ENCODE measurements at places on chromosomes 3 and 15.

GRCh38 chr3:130732501-130732900, 14.1 kb downstream of the PIK3R4 start:
- DNase-seq = no peak
- H3K36me3 ChIP-seq = peaks cover 3% of the 10 kb centered on the region
- no peak overlapping the region for H3K4me3 ChIP-seq
- no peak overlapping the region for H3K27ac ChIP-seq

DNA sequence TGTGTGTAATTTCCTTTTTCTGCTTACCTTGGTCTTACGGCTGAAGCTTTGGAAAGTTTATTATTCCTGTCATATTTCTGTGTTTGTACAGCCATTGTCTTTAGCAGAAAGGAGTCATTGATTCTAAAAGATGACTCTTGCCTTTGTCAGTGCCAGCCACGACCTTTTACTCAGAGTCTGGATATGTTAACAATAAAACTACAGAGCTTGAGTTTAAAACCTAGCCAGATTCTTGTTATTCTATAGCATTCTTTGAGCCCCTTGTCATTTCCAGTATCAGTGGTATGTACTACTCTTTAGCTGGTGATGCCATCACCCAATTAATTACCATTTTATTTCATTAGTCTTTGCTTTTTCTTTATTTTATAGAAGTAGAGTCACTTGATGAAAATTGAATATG, 142.4 kb downstream of the TCF12 start:
- no peaks in the 10 kb centered on the region for H3K36me3 ChIP-seq
- no peak for DNase-seq
- no peak overlapping the region for H3K27ac ChIP-seq
- H3K27me3 ChIP-seq = no peaks in the 10 kb centered on the region

GRCh38 chr3:59304296-59304695, 254.5 kb upstream of the CFAP20DC start:
- no peak for DNase-seq
- no peaks in the 10 kb centered on the region for H3K4me1 ChIP-seq
- H3K27ac ChIP-seq = no peak overlapping the region

DNA sequence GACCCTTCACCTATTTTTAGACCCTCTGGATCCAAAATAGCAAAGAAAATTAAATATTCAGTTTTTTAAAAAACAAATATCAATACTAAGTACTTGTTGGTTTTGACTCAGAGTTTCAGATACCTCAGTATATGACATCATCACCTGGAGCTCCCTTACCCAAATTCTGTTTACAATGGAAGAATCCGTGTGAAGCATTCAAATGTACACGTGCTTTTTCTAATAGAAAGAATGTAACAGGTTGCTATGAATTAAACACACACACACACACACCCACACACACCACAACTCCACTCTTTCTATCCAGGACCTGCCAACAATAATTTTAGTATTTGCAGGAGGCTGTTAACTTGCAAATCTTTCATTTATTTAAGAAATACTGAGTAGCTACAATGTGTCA, 221.8 kb downstream of the THRB start:
- H3K36me3 ChIP-seq = no peaks in the 10 kb centered on the region
- H3K4me3 ChIP-seq = no peak overlapping the region
- no peak overlapping the region for H3K27ac ChIP-seq
- H3K4me1 ChIP-seq = no peaks in the 10 kb centered on the region
- H3K27me3 ChIP-seq = no peaks in the 10 kb centered on the region

DNA sequence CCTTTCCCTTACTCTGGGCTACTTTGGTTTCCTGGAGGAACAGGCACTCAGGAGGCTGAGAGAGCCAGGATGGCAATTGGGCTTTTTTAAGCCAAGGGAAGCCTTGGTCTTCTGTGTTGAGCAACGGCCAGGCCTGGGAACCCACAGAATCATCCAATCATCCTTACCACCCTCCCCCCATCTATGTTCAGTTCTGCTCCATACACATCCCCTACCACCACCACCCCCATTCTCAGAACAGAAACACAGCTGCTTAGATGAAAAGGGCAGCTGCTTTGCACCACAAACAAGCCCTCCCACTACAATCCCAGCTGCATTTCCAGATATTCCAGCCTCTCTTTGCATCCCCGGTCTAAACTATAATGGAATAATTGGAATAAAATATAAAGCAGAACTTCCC, 21.0 kb downstream of the SEMA5B start:
- H3K4me1 ChIP-seq = peaks cover 20% of the 10 kb centered on the region
- no peak overlapping the region for H3K4me3 ChIP-seq
- H3K27ac ChIP-seq = no peak overlapping the region
- H3K36me3 ChIP-seq = no peaks in the 10 kb centered on the region

GRCh38 chr3:157491136-157491535, 12.1 kb downstream of the VEPH1 start:
- H3K27me3 ChIP-seq = no peaks in the 10 kb centered on the region
- H3K36me3 ChIP-seq = no peaks in the 10 kb centered on the region
- DNase-seq = no peak
- H3K4me3 ChIP-seq = no peak overlapping the region

DNA sequence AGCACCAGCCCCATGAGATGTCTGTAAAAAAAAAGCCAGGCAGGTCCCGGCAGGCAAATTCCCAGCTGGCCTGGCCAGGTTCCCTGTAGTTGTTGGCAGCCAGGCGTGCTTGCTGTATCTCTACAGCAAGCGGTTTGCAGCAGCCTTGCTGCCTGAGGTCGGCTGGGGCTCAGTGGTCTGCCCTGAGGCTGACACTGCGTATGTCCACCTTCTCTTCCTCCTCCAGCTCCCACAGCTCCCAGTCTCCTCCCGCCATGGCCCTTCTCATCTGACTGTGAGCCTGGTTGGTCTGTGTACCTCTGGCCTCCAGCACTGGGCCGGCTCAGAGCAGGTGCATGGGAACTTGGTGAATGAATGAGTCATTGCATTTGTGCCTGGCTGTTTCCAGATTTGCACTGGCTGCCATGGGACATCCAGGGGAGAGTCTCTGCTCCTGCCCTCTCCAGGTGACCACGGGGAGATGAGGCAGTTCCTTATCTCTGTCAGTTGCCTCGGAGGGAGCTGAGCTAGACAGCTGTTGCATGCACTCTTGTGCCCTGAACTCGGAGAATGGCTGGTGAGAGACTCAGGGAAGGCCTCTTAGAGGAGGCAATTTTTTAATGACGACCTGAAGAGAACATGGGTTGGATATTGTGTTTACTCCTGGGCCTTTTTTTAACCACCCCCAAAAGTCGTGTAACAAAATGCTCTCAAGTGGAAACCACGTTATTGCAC, 43.0 kb downstream of the SPSB4 start:
- H3K36me3 ChIP-seq = no peaks in the 10 kb centered on the region
- DNase-seq = no peak

DNA sequence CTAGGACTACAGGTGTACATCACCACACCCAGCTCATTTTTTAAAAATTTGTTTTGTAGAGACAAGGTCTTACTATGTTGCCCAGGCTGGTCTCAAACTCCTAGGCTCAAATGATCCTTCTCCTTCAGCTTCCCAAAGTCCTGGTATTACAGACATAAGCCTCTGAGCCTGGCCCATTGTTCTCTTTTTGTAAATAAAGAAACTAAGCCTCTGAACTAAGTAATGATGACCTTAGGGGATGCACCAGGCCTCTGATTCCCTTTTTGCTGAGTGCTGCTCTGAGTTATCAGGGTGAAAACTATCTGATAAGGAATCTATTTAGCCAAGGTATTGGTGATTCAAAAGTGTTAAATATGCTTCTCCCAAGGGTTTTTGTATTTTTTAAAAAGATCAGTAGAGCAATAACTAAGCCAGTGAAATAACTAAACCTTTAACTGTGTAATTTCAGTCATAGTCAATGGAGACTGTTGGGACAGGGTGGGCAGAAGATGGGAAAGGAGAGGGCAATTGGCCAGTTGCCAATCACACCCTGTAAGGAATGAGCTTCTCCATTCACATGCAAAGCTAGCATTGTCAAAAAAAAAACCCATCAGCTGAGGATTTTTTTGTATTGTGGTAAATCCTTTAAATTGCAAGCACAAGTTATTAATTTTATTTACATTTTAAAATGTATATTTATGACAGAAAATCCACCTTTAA, 194.8 kb upstream of the PFN2 start:
- no peak overlapping the region for H3K27ac ChIP-seq
- no peaks in the 10 kb centered on the region for H3K27me3 ChIP-seq
- DNase-seq = no peak
- no peaks in the 10 kb centered on the region for H3K4me1 ChIP-seq
- no peak overlapping the region for H3K4me3 ChIP-seq

DNA sequence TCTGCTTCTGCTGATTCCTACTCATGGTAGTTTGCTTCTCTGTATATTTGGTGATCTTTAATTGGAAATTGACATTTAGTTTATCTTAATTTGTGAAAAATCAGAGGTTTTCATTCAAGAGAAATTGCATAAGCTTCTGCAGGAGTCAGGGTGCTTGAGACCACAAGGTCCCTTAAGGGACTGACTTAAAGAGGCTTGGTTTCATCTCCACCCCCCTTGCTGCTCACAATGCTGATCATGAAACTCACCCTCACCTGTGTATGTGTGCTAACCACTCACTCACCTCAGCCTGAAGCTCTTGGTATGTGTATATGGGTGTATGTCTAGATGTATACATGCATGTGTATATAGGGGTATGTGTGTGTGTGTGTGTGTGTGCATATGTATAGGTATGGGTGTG, 11.4 kb downstream of the PGPEP1L start:
- DNase-seq = no peak
- H3K4me1 ChIP-seq = no peaks in the 10 kb centered on the region
- no peak overlapping the region for H3K27ac ChIP-seq

- no peak overlapping the region for H3K27ac ChIP-seq
- H3K27me3 ChIP-seq = no peaks in the 10 kb centered on the region
- no peaks in the 10 kb centered on the region for H3K36me3 ChIP-seq
- H3K4me1 ChIP-seq = peaks cover 11% of the 10 kb centered on the region
- DNase-seq = peak; percentile 58
These were observed 11.0 kb downstream of the LYSMD2 start for GRCh38 chr15:51726302-51727073.

GRCh38 chr15:71559098-71559497, 251.3 kb upstream of the NR2E3 start:
- H3K27ac ChIP-seq = no peak overlapping the region
- H3K4me1 ChIP-seq = no peaks in the 10 kb centered on the region
- DNase-seq = no peak
- no peak overlapping the region for H3K4me3 ChIP-seq
- no peaks in the 10 kb centered on the region for H3K36me3 ChIP-seq

- H3K4me3 ChIP-seq = no peak overlapping the region
- no peak overlapping the region for H3K27ac ChIP-seq
- no peak for DNase-seq
- peaks cover 3% of the 10 kb centered on the region for H3K4me1 ChIP-seq
- H3K27me3 ChIP-seq = no peaks in the 10 kb centered on the region
These were observed 228.8 kb upstream of the BHLHE40 start for GRCh38 chr3:4750306-4750968.

GRCh38 chr15:57582090-57582489, 9.6 kb upstream of the MYZAP start:
- H3K36me3 ChIP-seq = no peaks in the 10 kb centered on the region
- no peak for DNase-seq
- no peak overlapping the region for H3K27ac ChIP-seq
- no peaks in the 10 kb centered on the region for H3K27me3 ChIP-seq
- no peak overlapping the region for H3K4me3 ChIP-seq

GRCh38 chr3:16496008-16496407, 17.5 kb downstream of the RFTN1 start:
- H3K27me3 ChIP-seq = no peaks in the 10 kb centered on the region
- H3K4me1 ChIP-seq = peaks cover 20% of the 10 kb centered on the region
- H3K27ac ChIP-seq = no peak overlapping the region
- H3K4me3 ChIP-seq = no peak overlapping the region
- H3K36me3 ChIP-seq = no peaks in the 10 kb centered on the region

GRCh38 chr3:39108200-39108710, 775 bp downstream of the TTC21A start:
- no peak for DNase-seq
- H3K27ac ChIP-seq = no peak overlapping the region
- no peaks in the 10 kb centered on the region for H3K4me1 ChIP-seq
- H3K27me3 ChIP-seq = 0 out of 2 replicates have a peak, but pooled peaks cover 3% of the 10 kb centered on the region

- no peaks in the 10 kb centered on the region for H3K36me3 ChIP-seq
- peak overlapping the region; percentile 93 for H3K4me3 ChIP-seq
- DNase-seq = no peak
- no peaks in the 10 kb centered on the region for H3K27me3 ChIP-seq
- H3K27ac ChIP-seq = peak overlapping the region; percentile 99
These were observed 1.6 kb downstream of the GABPB1 start for GRCh38 chr15:50353251-50353974.

- peaks cover 4% of the 10 kb centered on the region for H3K4me1 ChIP-seq
- H3K27me3 ChIP-seq = no peaks in the 10 kb centered on the region
- H3K4me3 ChIP-seq = no peak overlapping the region
- H3K36me3 ChIP-seq = no peaks in the 10 kb centered on the region
- no peak for DNase-seq
These were observed 7.2 kb upstream of the P2RY12 start for GRCh38 chr3:151391720-151392119.

DNA sequence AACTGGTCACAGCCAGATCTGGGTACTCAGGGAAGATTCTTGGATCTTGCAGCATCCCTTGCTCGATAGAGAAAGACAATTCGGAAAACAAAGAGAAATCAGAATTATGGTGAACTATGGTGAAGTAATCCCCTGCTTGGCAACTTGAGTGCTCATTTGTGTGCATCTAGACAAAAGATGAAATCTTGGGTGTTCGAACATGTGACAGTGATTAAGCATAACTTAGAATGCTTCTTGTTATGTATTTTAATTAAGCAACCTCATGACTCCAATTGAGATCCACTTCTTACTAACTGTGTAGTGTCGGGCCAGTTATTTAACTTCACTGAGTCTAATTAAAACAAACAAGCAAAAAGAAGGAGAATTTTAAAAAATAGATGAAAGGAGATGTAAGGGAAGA, 56.5 kb downstream of the ZNF385D start:
- no peaks in the 10 kb centered on the region for H3K27me3 ChIP-seq
- no peaks in the 10 kb centered on the region for H3K36me3 ChIP-seq
- no peak overlapping the region for H3K4me3 ChIP-seq
- no peak for DNase-seq

DNA sequence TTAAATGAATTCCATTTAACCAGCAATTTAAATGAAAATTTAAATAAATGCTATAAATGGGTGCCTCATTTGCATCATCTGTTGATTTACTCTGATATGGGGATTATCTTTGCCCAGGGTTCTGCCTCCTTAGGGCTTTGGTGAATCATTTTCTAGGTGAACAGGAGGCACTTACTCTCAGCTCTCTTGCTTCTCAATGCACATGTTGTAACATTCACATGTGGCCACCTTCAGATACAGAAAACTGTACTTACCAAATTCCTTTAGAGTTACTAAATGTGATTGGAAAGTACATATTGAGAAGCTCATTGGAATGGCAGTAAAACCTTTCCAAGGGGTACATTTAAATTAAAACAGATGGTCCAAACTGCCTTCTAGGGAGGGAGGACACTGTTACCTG, 20.8 kb downstream of the GADL1 start:
- H3K27ac ChIP-seq = no peak overlapping the region
- H3K27me3 ChIP-seq = no peaks in the 10 kb centered on the region
- DNase-seq = no peak
- no peaks in the 10 kb centered on the region for H3K36me3 ChIP-seq

- H3K27me3 ChIP-seq = no peaks in the 10 kb centered on the region
- no peak overlapping the region for H3K4me3 ChIP-seq
- no peak for DNase-seq
- H3K27ac ChIP-seq = no peak overlapping the region
These were observed 99.1 kb downstream of the MESD start for GRCh38 chr15:80890341-80891005.
